Daoy (cell line): ENCODE measurements at places on chromosomes 1 and 21. TPM values are rescaled to one million over a fixed set of nuclear protein-coding genes. Genes with fewer than 3 reads are reported as not detected.

GRCh38 chr1:243693800-243694199 is 156.2 kb downstream of the AKT3 start:
- no peak for DNase-seq

The C1orf122 gene
- total RNA-seq: 54.1 and 60.5 TPM in 2 replicates

The SHE gene
- total RNA-seq: 0.06 and 0.11 TPM in 2 replicates

GRCh38 chr21:44582055-44582454 is 1.7 kb upstream of the KRTAP10-5 start:
- DNase-seq: no peak

The CR2 gene
- 0.29 and 2.1 TPM in 2 replicates for total RNA-seq

DNA sequence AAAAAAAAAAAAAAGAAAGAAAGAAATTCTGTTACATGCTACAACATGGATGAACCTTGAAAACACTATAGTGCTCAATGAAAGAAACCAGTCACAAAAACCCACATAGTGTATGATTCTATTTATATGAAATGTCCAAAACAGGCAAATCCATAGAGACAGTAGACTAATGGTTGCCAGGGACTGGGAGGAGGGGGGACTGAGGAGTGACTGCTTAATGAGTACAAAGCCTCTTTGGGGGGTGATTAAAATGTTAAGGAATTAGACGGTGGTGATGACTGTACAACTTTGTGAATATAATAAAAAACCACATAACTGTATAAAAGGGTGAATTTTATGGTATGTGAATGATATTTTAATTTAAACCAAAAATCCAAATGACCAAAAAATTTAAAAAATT is 116.0 kb upstream of the GUCA2B start:
- DNase-seq: no peak

- peak; percentile 22 for DNase-seq
These were observed 7.1 kb downstream of the FAM89A start for GRCh38 chr1:231032963-231033362.

The RBP7 gene
- total RNA-seq: not detected in 2 replicates

DNA sequence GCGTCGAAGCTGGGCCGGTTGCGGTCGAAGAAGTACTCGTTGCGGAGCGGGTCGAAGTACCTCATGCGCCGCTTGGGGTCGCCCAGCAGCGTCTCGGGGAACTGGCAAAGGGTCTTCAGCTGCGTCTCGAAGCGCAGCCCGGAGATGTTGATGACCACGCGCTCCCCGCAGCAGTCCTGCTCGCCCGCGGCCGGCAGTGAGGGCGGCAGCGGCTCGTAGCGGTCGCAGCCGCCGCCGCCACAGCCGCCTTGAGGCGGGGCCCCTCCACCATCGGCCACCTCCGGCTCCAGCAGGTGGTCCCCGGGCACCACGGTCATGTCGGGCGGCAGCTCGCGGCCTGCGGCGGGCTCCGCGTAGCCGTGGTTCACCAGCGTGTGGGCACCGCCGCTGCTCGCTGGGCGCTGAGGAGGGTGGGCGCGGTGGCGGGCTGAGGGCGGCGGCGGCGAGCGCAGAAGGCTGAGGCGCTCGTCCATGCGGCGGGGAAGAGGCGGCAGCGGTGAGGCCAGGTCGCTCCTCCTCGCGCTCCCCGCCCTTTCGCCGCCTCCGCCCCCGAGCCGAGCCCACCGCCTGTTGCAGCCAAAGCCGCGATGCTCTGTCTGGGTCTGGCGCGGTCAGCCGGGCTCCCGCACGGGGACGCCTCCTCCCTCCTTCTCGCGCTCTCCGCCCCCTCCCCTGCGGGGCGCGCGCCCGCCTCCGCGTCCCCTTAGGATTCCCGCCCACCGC is at the start of gene KCNA3:
Gene KCNA3 (minus strand): TSS at position 604 of the 723 bp plus-strand sequence. CDS start 131 bp downstream, at position 473.
- DNase-seq: peak; percentile 69

The ARTN gene
- 0.91 and 2.5 TPM in 2 replicates for total RNA-seq

- DNase-seq: no peak
These were observed 172.0 kb upstream of the KIAA0040 start for GRCh38 chr1:175364424-175365076.

GRCh38 chr1:226671277-226671676 is 67.8 kb downstream of the ITPKB start:
- no peak for DNase-seq

The HHIPL2 gene
- total RNA-seq: 3.8 and 9.0 TPM in 2 replicates

The SLC1A7 gene
- total RNA-seq: not detected in 2 replicates

DNA sequence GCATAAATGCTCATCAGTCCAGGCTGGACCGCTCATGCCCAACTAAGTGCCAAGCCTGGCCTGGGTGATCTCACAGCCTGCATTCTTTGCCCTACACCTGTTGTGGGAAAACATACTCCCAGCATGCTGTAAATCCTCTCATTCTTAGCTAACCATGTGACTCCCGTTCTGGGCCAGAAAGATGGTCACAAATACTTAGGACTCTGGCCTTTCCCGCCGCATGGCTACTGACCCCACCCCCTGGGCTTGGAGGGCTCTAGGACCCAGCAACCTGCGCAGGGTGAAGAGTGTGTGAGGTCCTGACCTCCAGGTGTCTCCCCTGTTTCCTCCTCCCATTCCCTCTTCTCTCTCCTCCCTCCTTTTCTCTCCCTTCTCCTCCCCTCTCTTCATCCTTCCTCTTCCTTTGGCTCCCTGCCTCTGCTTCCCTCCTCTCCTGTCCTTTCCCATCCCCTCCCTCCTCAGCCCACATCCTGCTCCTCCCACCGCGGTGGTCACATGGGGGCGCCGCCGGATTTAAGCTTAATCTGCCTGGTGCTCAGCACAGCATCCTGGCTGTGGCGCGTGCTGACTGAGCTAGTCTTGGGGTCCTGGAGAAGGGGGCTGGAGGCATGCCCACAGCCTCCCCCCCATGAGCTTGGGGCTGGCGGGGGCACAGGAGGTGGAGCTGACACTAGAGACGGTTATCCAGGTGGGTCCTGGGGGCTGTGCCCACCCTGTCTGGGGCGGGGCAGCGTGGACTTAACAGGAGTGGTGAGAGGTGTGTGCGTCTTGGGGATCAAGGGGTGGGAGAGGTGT is at the start of gene CROCC:
Gene CROCC (plus strand): TSS at position 541 of the 795 bp plus-strand sequence. CDS start 88 bp downstream, at position 629.
- peak; percentile 89 for DNase-seq

GRCh38 chr1:52072291-52072690 is 16.2 kb downstream of the BTF3L4 start:
- DNase-seq: no peak

DNA sequence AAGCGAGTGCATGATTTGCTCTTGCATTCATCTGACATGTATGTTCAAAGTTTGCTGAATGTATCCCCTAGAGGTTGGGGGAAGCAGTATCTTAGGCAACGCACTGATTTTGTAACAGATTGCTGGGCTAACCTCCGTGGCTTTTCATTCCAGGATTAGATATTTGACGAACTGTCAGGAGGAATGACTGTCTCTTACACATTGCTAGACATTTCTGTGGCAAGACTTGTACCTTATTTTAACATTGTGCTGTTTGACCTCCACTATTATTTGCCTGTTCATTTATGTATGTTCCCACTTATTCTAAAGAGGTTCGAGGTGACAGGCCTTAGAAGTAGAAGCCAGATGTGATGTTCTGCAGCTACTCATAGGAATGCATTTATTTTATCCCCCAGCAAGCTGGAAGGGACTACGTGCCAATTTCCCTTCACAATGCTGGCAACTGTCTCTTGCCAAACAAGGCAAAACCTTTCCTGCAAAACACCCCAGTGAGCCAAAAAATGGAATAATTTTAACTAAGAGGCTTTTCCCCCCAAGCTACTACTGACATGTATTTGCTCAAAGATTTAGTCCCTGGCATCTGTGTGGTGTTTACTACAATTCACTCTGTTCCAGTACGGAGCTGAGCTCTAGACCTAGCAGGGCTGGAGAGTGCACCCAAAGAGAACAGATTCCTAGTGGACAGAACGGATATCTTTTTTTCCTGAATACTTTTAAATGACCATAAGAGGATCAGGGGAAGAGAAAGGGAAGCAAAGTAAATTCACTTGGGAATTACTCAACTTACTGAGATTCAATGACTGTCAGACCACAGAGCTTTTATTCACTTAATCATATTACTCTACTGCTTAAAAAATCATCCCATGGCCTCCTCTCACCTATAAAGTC is 646.2 kb downstream of the SMYD3 start:
- no peak for DNase-seq

DNA sequence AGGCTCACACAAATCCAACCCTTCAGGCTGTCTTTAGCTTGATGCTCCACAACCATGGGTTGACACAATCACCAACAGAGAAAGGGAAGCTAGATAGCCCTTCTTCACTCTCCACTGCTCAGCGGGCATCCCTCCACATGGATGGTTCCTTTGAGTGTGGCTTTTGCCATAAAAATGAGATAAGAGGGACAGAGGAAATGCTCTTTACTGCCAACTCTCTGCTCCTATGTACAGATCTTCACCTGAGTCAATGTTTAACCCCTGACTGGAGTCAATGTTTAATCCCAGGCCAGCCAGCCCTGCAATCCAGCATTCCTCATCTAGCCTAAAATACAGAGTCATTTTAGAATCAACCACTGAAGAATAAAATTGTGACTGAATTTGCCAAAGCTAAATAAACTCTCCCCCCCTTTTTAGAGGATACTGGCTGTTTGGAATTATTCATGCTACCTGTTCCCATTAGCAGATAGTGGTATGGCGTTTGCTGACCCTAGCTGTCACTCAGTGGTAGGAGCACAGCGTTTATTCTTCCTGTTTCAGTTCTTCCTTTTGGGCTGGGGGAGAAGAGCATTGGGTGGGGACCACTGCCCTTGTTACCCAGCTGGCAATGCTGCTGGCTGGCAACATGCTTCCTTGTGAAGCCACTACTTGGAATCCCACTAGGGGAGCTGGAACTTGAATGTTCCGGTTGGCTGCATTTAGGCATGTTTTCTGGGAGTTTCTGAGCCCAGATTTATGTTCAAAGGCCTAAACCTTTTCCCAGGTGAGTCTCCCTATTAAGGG is 5.2 kb upstream of the PIGR start:
- no peak for DNase-seq

- peak; percentile 33 for DNase-seq
These were observed 328.4 kb downstream of the ZP4 start for GRCh38 chr1:237562242-237562823.

GRCh38 chr1:203052601-203053000 is 26.3 kb downstream of the PPFIA4 start:
- DNase-seq: no peak

GRCh38 chr1:41158966-41159365 is 83.1 kb downstream of the SCMH1 start:
- no peak for DNase-seq

The PDZK1IP1 gene
- total RNA-seq: not detected in 2 replicates

The S100A9 gene
- total RNA-seq: not detected in 2 replicates

- DNase-seq: no peak
These were observed 913.9 kb downstream of the BRINP3 start for GRCh38 chr1:189563784-189564183.

GRCh38 chr1:112389689-112390088 is 6.3 kb upstream of the CTTNBP2NL start:
- DNase-seq: peak; percentile 20

The SHISAL2A gene
- total RNA-seq: 0.17 TPM in 1 of 2 replicates, not detected in the other

DNA sequence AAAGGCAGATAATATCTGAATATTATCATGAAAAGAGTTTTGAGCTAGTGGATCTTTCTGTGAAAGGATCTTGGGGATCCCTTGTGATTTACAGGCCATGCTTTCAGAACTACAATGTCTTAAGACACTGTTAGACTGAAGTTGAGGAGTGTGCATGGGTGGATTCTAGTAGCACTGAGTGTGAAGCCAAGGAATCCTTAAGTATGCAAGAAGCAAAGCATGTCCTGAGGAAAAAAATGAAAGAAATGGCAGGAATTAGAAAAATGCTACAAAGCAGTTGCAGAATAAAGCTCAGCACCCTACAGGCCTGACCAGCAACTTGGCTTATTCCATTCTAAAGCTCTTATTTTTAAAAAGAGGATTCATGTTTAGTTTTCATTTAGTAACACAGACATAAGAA is 11.9 kb downstream of the STX6 start:
- DNase-seq: no peak

The VPS13D gene
- total RNA-seq: 9.3 and 11.1 TPM in 2 replicates

The PRMT2 gene
- total RNA-seq: 73.0 and 104 TPM in 2 replicates

The PIGK gene
- total RNA-seq: 47.6 and 106 TPM in 2 replicates

- DNase-seq: no peak
These were observed 74.5 kb downstream of the S1PR1 start for GRCh38 chr1:101311146-101311920.

The CDK18 gene
- 0.60 and 0.80 TPM in 2 replicates for total RNA-seq

- no peak for DNase-seq
These were observed 228.6 kb downstream of the GPATCH2 start for GRCh38 chr1:217402301-217402700.

DNA sequence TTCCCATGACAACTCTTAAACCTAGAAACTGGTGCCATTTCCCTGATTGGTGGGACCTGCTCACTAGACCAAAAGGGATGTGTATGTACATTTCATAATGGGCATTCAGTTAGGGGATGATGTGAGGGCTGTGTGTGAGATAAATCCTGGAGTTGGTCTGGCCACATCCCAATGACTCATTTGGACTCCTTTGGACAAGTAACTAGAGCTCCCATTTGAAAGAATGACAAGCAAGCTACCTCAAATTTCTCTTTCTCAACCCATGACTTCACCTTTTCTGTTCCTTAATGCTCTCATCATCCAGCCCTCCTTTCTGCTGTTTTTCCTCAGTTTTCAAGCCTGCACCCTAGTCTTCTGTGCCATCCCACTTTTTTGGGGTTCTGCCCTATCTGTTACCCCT is 27.9 kb downstream of the EBNA1BP2 start:
- peak; percentile 89 for DNase-seq

- peak; percentile 85 for DNase-seq
These were observed 23.6 kb downstream of the ATP2B4 start for GRCh38 chr1:203649999-203650836.

DNA sequence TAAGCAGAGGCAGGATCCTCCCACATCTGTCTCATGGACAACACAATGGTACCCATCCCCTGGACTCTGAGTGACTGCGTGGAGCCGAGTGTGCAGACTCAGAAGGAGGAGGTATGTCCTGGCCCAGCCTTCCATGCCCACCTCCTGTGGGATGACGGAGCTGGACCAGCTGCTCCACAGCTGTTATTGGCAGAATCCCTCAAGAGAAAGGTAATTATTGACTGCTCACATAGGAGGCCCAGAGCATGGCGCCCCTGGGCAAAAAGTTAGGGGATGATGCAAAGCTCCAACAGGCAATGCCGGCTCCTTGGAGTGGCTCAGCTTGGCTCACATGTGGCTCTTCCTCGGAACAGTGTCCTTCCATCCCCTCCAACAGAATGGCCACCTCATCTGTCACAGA is 12.2 kb upstream of the ACTRT2 start:
- no peak for DNase-seq

The DFFA gene
- total RNA-seq: 38.5 and 43.9 TPM in 2 replicates

GRCh38 chr21:45570071-45570470 is 27.8 kb upstream of the SLC19A1 start:
- no peak for DNase-seq

DNA sequence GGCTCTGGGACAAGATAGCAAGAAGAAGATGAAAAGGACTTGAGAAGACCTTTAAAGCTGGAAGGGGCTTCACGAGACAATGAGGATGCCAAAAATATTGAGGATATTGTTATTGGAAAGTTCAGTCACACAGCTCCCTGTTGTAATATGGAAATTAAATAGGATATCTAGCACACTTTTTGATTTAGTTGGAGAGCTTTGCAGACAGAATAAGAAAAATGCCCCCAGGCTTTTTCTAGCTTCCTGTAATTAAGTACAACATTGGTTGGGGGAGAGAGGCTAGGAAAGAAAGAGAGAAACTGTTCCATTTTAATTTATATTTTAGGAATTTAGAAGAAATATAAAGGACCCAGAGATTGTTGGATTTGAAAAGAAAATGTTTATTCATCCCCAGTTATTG is 27.5 kb downstream of the RBM11 start:
- no peak for DNase-seq

The SLC5A3 gene
- total RNA-seq: 9.8 and 11.3 TPM in 2 replicates

The GPR37L1 gene
- total RNA-seq: under 0.01 and 0.06 TPM in 2 replicates

- DNase-seq: no peak
These were observed 516.6 kb downstream of the SMYD3 start for GRCh38 chr1:245990315-245991022.
